NCI-H187 treated with DMSO at 0.1 percent for 48 hours (cell line): ENCODE measurements at places on chromosomes 2 and 18.
A peak's percentile ranks its signal among the peaks of the same experiment; 100 is the strongest.

- no peak for DNase-seq
Observed at GRCh38 chr18:78492813-78493371, 486.7 kb upstream of the SALL3 start.

DNA sequence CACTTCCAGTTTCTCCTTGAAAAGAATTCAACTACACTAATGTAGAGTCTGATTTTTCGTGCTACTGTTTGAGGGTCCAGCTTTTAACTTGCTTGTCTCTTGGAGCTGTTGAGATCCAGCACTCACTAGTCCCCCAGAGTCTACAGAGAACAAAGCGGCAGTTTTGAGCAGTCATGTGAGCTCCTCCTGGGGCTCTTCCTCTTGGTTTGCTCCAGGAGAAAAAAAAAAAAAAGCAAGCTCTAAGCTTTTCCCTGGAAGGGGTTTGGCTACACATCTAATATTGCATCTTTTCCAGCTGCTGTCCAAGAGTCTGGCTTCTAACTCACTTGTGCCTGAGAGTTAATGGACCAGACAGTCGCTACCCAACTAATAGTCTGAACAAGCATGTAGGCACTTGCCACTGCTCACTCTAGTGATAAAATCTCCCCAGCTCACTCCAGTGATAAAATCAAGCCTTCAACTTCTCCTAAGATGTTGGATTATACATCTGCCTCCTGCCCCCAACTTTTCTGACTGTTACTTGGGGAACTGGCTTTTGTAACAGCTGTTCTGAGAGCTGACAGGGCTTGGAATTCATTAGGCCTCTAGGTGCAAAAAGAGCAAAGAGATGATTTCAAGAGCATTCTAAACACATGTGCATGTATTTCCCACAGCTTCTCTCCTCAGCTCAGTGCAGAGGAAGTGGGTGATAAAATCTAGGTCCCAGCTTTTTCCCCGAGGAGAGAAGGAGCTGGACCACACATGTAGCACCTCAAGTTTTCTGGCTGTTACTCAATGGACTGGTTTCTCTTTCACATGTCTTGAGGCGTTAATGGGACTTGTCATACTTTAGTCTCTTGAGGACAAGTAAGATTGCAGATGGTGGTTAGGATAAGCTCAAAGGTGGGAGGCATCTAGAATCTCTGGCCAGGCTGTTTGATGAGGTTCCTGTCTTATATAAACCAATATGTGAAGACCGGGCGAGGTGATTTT lies 750.5 kb downstream of the LRP1B start:
- DNase-seq: no peak

- no peak for DNase-seq
Observed at GRCh38 chr2:205129531-205129930, 552.8 kb upstream of the NRP2 start.

DNA sequence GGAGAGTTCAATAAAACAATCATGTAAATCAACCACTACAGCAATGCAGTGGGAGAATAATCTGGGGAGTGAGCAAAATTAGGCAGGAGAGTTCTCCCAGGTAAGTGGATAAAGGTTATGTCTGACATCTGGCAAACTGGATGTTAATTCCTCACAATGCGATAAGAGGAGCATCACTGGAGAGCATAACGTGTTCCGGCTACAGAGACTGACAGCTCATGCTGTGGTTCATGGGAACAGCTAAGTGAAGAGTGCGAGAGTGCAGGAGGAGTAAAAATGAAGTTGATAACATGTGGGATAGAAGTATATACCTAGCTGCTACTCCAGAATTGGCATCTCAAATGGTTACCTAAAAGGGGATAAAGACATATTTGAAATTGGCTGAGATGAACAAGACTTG lies 153.2 kb downstream of the LTBP1 start:
- no peak for DNase-seq

- no peak for DNase-seq
Observed at GRCh38 chr2:46036929-46037328, 260.3 kb upstream of the EPAS1 start.

DNA sequence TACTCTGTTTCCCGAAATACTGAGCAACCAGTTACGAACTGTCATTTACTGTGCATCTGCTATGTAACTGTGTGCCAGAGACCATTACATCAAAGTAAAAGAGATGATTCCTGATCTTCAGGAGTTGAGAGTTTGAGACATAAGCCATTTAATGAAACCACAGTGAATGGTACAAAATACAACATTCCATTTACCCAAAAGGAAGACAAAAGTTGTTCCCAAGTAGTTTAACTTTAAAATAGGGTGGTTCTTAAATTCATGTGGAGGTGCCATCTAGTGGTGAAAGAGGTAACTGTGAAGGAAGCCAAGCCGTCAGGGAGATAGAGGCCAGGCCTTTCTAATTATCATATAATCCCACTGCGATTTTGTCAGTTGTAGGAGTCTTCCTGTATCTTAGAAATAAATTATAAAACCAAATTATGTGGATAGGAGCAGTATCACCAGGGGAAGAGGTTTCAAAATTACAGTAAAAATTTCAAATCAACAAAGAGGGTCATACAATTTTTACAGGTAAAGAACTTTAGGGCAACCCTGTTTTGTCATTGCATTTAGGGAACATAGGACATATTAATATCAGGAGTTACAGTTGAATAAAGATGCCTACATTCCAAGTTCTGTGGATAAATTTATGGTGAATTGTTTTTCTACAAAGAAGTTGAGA lies 67.7 kb downstream of the EPAS1 start:
- DNase-seq: no peak

DNA sequence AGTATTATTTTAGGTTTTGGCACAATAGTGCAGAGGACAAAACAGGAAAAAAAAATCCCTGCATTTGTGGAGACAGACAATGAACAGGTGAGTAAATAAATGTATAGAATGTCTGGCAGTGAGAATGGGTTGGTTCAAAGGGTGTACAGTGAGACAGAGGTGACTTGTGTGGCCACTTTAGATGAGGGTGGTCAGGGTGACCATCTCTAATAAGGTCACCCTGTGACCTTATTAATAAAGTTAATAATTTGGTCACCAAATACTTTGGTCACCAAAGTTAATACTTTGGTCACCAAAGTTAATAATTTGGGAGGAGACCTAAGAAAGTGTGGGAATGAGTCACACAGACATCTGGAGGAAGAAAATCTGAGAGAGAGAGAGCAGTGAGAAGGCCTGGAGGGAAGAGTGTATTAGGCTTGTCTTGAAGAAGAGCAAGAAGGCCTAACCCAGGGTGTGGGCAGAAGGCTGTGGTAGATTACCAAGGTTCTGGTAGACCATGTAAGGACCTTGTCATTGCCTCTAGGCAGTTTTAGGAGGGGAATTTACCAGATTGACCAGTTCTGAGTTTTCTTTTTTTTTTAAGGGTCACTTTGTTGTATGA lies 1368.4 kb upstream of the CELF4 start:
- DNase-seq: no peak

- DNase-seq: no peak
Observed at GRCh38 chr2:121694398-121695170, 42.1 kb downstream of the NIFK start.

GRCh38 chr2:211429256-211429920 lies 873.0 kb downstream of the CPS1 start:
- no peak for DNase-seq

GRCh38 chr2:170929686-170930050 lies 615 bp downstream of the GORASP2 start:
- no peak for DNase-seq

GRCh38 chr18:32093102-32093511 lies 1.4 kb downstream of the RNF138 start:
- DNase-seq: no peak

- no peak for DNase-seq
Observed at GRCh38 chr18:80170395-80171053, 61.5 kb downstream of the ADNP2 start.

GRCh38 chr2:11540148-11540995 lies 6.5 kb downstream of the GREB1 start:
- DNase-seq: peak; percentile 94

DNA sequence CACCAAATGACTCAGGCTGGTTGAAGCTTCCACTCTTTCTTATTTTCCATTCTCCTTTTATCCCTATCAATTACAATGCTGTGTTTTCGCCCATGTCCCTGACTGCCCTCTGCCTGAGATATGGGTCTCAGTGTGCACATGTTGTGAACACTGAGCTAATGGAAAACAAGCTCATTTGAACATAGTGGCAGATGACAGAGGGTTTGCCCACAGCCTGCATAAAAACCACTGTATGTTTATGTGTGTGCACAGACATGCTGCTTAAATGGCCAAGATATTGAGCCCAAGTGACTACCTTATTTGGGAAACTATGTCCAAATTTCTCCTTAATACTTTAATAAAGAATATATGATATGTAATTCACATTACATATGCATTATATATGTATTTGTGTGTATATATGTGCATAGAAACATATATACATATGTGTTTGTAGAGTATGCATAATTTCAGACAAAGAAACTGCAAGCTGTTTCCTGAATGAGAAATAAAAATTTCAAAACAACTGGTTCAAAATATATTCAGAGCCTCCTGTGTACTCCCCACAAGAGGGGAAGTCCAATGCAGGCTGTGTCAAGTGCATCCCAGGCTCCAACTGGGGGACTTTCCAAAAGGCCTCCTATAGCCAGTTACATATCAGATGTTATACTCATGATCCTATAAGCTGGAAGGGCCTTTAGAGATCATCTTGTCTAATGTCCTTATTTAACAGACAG lies 92.7 kb upstream of the CD302 start:
- no peak for DNase-seq

DNA sequence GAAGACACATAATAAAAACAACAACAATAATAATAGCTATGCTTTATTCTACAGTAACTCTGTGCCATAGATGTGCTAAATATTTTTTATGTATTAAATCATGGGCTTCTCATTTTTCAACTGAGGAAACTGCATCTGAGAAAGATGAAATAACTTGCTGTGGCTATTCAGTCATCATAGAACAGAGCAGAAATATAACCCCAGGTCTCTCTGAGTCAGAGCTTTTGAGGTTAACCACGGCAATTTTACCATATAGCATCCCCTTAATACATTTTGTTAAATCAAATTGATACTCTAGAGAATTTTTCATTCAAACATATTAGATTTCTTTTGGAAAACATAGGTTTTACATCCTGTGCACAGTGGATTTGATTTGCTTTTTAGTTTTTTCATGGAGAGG lies 586.6 kb upstream of the KLHL29 start:
- no peak for DNase-seq
